ENCODE measurements at places on chromosomes 1 and 21.

DNA sequence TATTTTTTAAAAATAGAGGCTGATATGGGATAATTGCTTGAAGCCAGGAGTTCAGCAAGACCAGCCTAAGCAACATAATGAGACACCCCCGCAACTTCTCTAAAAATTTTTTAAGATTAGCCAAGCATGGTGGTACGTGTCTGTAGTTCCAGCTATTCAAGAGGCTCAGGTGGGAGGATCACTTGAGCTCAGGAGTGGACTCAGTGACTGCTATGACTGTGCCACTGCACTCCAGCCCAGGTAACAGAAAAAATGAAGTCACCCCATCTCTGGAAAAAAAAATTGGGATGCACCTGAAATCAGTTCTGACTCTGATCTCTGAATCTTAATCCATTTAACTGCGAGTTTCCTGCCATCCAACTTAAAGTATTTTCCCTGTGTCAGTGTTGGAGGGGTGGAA is 124.2 kb downstream of the MRPS6 start:
- no peak for DNase-seq

DNA sequence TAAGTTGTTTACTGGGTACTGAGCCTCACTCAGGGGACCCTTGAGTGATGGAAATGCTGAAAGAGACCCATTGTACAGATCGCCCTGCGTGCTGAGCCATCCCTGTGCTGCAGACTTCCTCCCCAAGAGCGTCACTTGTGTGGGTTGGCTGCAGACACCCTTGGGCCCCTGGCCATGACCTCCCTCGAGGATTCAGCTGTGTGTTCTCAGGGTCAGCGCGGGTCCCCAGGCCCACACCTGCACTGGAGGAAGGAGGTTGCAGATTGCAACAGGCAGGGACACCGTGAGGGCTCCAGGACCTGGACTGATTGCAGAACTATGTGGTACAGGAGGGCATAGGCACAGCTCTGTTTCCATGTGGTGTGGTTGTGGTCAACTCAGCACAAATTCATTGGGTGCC is 4.4 kb downstream of the SNAP47 start:
- DNase-seq = no peak

- no peak for DNase-seq
These were observed 122.7 kb downstream of the FGGY start for GRCh38 chr1:59419361-59420140.

DNA sequence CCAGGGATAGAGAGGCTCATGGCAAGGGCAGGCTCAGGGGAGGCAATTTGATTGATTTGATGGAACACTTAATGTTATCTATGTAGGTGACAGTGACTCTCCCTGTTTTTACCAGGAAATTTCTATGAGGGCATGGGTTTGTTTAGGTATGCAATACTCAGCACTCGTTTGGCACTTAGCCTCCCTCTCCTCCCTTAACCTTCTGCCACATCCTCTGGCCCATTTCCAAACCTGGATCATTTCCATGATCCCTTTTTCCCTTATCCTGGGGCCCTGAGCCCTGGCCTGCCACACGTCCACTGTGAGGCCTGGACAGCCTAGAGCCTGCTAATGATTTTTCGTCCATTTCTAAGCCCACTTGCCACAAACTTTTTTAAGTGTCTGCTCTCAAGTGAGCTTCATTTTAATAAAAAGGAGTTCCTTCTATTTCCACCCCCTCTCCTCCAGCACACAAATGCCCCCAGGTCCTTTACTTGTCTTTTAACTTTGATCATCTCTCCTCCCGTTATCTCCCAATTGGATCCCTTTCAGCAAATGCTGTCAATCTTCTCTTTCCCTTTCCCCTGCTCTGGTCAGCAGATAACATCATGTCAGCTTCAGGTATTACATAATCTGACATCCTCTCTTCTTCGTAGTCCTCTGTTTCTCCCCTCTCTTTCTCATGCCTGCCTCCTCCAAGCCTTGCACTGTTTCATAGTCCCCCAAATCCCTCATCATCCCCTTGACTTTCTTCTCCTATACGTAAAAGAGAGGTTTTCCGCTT is 37.8 kb upstream of the GADD45A start:
- no peak for DNase-seq

GRCh38 chr1:24961334-24961733 is 31.3 kb upstream of the RUNX3 start:
- no peak for DNase-seq

GRCh38 chr21:31184459-31184858 is 146.2 kb upstream of the KRTAP19-8 start:
- peak; percentile 49 for DNase-seq

GRCh38 chr1:73040811-73041210 is 758.5 kb upstream of the NEGR1 start:
- no peak for DNase-seq

DNA sequence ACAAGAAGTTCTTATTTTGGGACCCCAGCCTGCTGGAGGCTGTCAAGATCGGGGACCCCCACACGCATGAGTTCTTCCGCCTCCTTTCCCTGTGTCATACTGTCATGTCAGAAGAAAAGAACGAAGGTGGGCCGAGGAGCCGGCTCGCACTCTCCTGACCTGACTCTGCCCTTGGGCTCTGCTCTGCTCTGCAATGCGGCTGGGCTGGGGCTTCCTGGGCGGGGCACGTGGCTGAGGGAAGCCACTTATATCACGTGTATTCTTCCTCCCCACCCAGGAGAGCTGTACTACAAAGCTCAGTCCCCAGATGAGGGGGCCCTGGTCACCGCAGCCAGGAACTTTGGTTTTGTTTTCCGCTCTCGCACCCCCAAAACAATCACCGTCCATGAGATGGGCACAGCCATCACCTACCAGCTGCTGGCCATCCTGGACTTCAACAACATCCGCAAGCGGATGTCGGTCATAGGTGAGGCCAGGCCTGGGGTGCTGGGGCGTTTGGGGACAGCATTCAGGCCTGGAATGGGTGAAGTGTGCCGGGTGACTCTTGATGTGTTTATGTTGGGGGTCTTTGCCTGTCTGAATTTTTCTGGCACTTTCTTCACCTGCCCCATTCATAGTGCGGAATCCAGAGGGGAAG is 17.6 kb downstream of the ATP8B2 start:
- peak; percentile 61 for DNase-seq

- DNase-seq = no peak
These were observed 485.3 kb upstream of the NFIA start for GRCh38 chr1:60596791-60597750.

GRCh38 chr1:63124666-63125191 is 197.6 kb upstream of the FOXD3 start:
- DNase-seq = no peak

GRCh38 chr1:67695963-67696362 is 11.0 kb downstream of the GADD45A start:
- DNase-seq = no peak

- DNase-seq = no peak
These were observed 32.3 kb downstream of the HHAT start for GRCh38 chr1:210360852-210361477.

- no peak for DNase-seq
These were observed 5.6 kb downstream of the OSBPL9 start for GRCh38 chr1:51622455-51622913.

GRCh38 chr1:113940365-113941244 is 11.5 kb downstream of the HIPK1 start:
- peak; percentile 18 for DNase-seq

DNA sequence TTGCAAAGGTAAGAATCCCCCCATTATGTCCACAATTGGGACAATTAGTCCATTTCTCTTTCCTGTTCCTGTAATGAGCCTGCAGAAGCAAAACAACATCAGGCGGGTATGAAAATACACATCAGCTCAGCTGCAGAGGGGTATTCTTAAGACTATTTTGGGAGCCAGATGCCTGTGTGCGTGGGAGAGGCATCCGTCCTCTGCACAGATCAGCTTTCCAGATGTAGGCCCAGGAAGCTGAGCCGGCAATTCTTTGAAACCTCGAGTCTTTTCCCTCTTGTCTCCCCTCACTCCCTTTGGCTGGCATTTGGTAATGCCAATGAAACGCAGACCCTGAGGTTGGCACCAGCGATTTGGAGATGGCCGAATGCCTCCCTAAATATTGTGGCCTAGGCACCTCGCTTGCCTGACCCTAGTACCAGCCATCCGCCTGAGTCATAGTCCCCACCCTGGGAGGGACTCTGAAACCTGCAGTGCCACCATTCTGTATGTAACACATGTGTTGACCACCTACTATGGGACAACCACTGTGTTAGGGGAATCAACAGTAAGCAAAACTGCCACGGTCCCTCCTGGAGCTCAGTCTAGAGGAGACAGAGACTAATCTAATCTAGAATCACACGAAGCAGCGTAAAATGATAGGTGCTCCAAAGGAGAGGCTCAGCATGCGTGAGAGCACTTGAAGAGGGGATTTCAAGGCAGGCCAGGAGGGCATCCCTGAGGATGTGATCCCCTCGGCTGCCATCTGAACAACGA is 603.0 kb downstream of the MATN1 start:
- no peak for DNase-seq

GRCh38 chr1:18211764-18212163 is 104.2 kb downstream of the IGSF21 start:
- no peak for DNase-seq

DNA sequence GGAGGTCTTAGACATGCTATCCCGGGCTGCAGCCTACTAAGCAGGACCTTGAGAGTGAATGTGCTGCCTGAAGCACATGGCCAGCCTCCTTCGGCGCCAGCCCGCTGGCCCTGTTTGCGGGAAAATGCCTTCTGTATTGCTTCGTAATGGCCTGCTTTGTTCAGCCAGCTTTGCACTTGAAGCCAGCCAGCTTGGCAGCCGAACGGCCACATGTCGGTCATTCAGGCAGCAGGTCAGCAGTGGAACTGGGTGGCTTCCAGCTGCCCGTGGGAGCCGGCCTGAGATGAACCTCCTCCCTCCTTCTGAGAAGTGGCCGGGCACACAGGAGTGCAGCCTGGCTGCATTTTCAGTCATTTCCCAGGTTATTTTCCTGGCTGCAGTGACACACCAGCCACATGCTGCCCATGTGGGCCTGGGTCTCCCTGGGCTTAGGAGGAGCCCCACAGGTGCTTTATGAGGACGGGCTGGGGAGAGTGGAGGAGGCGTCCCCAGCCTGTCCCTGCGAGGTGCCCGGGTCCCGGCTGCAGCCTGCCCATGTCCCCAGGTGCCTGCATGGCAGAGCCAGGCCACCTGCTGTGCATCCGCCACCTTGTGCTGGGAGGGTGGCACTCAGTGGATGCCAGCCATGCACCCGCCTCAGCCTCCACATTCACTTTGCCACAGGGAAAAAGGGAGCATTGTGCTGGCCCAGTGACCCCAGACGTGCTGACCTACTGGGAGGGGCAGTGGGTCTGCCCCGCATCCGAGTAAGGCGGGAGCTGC is 103.5 kb downstream of the SIK1 start:
- no peak for DNase-seq

DNA sequence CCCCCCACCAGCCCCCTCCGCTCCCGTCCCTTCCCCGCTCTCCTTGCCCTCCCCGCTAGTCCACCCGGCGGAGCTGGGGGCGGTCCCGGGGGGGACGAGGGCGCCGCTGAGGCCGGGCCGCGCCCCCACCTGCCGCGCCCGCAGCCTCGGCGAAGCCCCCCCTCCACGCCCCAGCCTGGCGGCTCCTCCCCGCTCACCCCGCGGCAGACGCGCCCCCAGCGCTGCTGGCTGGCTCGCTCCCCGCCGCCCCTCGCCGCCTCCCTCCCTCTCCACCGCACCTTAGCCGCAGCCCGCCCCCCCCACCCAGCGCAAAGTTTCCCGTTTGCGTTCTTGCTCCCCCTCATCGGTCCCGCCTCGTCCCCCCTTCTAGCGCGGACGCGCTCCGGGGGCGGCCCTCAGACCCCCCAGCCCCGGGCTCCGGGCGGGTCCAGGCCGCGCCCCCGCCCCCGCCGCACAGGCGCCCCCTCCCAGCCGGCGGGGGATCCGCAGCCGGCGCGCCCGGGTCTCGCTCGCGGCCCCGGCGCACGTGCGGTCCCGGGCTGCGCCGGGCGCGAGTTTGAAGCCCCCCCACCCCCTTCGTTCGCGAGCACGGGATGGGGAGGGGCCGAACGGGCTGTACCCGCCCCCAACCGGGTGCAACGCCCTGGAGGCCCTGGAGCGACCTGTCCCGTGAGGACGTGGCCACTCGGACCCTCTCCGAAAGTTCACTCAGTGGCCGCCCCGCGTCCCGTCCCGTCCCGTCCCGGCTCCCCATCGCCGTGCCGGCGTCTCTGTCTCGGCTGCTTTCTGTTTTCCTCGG is 623 bp downstream of the PTPRF start:
- DNase-seq = no peak

DNA sequence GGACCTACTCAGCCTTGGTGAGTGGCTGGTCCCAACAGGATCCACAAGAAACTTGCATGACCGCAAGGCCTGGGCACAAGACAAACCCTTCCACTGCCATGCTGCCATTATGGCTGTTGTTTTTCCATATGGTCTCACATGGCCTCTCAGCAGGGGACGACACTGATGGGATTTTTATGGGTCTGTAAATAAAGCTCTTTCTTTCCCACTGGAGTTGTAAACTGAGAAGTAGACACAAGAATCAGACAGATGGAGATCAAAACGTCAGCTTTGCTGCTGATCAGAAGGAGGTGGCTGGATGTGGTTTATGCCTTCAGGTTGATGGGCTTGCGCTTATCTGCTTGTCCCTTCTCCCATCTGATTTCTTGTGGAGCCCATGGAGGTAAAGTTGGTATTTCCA is 138.1 kb upstream of the KCNJ6 start:
- no peak for DNase-seq

DNA sequence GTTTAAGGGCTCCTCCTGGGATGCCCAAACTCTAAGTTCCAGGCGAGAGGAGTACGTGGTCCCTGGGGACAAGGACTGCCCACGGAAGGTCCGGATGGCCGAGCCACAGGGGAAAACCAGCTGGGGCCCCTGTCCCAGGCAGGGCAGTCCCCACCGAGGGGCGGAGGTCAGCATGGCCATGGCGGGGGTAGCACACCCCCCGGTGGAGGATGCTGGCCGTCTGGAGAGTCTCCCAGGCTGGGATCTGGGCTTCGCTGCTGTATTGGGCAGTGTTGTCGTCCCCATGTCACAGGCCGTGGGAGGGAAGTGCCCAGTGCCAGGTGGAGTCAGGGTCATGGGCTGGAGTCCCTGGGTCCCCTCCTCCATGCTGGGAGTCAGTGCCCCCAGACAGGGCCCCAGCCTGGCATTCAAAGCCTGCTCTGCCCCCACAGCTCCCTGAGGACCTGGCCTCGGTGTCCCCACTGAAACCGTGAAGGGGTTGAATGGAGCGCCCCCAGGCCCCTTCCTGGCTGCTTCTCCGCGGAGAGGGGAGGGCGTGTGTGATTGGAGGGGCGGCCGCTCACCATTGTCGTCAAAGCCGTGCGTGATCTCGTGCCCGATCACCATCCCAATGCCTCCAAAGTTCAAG is 6.8 kb downstream of the PRXL2B start:
- no peak for DNase-seq

DNA sequence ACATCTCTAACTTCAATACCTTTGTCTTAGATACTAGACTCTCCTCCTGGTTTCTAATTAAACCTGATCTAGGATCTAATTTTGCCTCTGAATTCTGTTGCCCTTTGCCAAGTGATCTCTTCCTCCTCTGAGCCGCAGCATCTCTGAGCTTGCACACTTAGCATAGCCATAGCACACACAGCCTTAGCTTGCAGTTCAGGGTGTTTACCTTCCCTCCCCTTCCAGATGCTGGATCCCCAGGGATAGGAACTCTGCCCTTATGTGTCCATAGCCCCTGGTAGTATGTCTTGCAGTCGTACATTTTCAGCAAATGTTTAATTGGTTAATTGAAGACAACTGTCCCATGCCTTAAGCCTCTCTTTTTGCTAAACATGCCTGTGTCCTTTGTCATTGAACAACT is 30.3 kb downstream of the SELL start:
- no peak for DNase-seq
